Hypothalamus (tissue), 51 donors: ENCODE measurements at places on chromosomes 6 and 20.

GRCh38 chr20:53576586-53577318 is 16.9 kb downstream of the ZNF217 start:
- no peak for DNase-seq

- no peak for DNase-seq
Observed at GRCh38 chr6:158207422-158207788, 39.3 kb downstream of the GTF2H5 start.

- DNase-seq = no peak
Observed at GRCh38 chr6:5305968-5306626, 44.8 kb downstream of the FARS2 start.

DNA sequence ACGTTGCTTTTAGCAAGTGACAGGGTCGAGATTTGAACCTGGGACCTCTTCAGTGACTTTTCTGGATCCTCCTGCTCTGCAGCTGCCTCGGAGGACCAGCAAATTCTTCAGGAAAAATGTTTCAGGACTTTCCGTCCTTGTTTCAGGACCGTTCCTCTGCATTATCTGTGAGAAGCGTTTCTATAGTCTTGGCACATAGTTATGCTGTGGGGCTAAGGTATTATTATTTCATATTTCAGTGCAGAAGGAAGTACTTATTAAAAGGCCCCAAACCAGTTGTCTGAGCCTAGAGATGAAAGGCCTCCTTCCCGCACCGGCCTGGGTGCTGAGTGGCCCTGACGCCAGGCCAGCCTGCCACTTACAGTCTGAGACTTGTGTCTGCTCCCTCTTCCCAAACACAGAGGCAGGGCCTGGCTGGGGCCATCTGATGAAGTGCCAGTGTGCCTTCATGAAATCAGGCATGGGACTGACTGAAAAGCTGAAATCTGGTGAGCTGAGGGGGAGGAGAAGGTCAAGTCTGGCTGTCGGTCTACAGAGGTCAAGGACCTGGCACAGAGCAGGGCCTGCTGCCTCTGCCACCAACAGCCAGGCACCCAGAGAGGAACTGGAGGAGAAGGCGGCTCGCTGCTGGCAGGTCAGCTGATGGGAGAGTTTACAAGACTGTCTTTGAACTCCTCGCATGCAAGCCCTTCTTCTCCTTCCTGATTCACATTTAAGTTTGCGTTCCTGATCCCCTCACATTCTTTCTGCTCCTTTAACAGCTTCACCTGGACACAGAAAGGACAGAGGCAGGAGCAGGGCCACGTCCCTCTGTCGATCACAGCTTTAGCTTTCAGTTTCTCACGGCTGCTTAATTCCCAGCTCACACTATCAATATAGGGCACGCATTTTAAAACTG is 8.9 kb upstream of the QKI start:
- peak; percentile 77 for DNase-seq

GRCh38 chr6:116411284-116411623 is 40.5 kb downstream of the DSE start:
- no peak for DNase-seq

DNA sequence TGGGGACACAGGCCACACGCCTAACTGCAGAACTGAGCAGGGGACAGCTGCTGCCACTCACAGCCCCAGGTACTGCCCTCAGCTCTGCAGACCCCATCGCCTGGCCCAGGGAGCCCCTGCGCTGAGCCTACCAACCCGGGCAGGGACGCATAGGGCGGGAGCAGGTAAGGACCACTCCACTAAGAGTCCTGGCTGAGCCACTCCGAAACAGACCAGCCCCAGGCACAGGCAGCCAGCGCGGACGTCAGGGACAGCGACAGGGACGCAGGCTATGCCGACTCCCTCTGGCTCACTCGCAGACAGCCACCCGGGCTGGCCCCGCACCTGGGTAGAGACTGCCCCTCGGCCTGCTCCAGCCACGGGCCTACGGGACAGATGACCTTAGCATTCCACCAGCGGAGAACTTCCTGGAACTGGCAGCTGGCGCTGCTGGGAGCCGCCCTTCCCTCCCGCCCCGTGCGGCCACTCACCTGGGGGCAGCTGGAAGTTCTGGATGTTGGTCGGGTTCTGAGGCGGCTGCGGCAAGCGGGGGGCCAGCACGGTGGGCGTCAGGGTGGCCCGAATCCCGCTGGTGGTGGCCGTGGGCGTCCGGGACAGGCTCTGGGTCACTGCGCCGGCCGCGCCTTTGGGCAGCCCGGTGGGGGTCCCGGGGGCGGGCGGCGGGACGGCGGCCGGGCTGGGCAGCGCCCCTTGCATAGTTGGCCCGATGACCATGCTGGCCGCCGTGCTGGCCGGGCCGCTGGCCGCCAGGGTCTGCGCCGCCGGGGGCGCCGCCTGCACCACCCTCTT is 1.5 kb downstream of the TAF4 start:
- DNase-seq = no peak

DNA sequence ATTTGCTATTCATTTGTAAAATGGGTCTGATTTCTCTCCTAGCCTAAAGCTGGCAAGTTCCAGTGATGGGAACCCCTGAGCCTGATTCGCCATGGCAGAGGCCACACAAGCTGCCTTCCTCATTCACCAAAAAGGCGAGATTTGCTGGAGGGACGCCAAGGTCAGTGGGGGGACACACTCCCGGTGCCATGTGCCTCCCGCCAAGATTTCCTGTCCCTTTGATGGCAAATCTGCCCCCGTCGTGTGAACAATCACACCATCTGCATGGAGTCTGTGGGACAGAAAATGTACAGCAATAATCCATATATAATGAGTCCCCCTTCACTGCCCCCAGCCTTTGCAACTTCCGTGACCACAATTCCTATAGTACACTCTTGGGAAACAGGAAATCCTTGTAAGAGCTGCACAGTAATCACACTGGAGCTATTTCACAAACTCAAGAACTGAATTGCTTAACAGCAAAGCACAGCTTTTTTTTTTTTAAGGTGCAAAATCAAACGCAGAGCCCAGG is 15.7 kb upstream of the IGF2R start:
- DNase-seq = no peak

GRCh38 chr6:49526598-49526997 is 23.9 kb upstream of the C6orf141 start:
- DNase-seq = no peak

DNA sequence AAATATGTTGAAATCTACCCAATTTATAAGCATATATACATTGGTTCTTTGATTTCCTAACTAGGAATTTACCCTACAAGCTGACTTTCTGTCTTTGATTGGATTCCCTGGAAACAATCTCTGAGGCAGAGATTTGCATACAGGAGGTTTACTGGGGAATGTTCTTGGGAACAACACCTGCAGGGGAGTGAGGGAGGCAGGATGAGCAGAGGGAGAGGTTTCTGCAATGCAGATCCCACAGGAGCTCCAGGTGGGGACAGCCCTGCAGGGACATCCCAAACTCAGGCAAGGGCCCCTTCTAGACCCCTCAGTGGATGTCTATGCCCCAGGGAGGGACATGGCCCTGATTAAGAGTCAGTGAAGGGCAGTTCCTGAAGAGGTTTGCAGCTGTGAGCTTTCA is 95.2 kb upstream of the CCDC167 start:
- no peak for DNase-seq

DNA sequence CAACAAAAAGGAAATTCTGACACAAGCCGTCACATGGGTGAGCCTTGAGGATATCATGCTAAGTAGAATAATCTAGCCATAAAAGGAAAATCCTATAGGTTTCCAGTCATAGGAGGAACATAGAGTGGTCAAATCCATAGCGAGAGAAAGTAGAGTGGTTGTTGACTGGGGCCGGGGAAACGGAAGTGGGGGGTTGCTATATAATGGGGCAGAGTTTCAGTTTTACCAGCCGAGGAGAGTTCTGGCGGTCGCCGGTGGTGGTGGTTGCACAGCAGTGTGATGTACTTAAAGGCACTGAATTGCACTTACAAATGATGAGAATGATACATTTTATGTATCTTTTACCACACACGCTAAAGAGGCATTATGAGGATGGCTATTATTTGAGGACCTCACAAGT is 4.9 kb downstream of the GPR31 start:
- no peak for DNase-seq

DNA sequence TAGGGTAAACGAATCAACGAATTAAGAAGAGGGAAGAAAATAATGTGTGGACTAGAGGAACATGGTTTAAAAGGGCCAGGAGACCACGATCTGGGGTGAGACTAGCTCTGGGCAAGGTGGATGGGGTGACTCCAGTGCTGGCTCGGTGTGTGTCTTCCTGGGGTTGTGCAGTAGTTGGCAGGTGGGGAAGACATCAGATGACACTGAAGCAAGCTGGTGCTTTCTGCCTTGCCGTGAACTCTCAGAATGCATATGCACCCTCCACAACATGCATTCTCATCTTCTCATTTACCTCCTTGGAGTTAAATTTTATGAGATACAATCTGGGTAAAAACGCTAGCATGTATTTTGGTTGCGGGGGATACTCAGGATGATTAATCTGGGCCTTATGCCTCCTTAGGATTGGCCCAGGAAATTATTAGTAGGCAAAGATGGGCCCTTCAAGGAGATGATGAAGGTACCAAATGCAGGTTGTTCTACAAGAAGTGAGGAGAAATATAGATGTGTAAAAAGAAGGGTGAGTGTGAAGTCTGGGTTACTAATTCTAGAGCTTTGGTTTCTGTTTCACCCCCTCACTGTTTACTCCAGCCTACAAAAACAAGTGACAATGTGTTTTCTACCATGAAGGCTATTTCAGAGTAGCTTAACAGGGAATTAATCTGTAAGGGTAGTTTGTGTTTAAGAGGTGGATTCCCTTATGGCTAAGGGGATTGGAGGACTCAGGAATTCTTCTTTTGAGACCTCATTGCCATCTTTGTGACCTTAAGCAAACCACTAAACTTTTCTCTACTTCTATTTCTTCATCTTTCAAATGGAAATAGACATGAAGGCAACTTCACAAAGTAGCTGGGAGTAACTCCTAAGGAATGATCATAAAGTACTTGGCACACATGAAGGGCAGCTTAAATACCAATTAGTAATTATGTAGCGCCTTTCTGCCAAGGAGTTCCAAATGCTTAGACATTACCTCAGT is 71.0 kb upstream of the SUPT3H start:
- DNase-seq = no peak
